ENCODE measurements at places on chromosomes 16 and 17.

DNA sequence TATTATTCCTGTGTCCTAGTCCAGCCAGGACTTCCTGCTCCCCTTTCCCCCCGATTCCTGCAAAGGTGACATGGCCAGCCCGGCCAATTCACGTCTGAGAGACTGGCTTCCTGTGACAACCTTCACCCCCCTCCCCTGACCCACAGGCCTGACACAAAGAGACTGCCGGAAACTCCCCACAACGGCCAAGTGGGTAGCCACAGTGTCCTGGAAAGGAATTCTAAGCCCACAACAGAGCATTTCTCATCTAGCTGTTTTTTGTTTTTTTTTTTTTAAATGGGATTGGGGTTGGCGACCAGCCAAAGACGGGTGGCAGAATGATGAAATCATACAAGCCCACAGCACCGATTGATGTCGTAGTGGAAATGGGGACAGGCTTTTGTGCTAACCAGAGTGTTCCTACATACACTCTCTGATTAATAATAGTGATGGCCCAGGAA, 2.8 kb upstream of the XAF1 start:
- DNase-seq: no peak

- DNase-seq: no peak
Observed at GRCh38 chr17:77196251-77196650, 55.5 kb downstream of the SEC14L1 start.

DNA sequence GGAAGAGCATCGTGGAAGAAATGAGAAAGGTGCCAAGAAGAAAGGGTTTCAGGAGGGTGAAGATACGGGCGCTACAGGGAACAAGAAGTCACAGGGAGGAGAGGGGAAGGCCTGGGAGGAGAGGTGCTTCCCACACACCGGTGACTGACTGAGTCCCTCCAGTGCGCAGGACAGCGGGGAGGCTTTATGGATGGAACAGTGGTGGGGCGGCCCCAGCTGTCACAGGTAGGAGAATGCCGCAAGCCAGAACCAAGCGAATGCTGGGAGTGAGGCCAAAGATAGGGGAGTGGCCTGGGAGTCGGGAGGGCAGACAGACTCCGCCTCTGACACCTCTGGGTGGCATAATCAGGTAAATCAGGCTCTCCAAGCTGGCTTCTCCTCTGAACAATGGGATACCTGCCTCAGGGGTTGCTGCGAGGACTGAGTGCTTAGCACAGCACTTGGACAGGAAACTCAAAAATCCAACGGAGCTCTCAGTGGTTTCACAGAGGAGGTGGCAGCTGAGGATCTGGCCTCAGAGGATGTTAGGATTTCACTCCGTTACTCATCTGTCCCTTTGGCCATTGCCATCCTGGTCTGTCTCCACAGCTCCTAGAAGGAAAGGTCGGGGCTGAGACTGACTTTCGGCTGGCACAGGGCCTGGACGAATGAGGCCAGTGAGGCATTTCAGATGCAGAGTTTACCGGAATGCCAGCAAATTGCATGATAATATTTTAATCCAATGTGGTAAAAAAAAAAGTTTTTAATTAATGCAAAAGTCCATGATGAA, 717 bp upstream of the CNP start:
- DNase-seq: peak; percentile 98

DNA sequence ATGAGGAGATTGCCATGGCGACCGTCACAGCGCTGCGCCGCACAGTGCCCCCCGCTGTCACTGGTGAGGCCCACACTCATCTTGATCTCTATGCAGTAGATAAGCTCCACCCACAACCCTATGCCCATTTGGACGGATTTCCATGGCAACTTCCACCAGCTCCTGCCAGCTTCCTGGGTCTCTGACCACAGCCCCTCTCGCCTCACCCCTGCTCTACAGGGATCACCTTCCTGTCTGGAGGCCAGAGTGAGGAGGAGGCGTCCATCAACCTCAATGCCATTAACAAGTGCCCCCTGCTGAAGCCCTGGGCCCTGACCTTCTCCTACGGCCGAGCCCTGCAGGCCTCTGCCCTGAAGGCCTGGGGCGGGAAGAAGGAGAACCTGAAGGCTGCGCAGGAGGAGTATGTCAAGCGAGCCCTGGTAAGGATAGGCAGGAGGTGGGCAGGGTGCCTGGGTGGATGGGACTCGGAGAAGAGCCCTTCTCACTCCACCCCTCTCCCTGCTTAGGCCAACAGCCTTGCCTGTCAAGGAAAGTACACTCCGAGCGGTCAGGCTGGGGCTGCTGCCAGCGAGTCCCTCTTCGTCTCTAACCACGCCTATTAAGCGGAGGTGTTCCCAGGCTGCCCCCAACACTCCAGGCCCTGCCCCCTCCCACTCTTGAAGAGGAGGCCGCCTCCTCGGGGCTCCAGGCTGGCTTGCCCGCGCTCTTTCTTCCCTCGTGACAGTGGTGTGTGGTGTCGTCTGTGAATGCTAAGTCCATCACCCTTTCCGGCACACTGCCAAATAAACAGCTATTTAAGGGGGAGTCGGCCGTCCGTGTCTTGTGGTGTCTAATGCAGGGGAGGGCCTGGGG, 4.3 kb downstream of the ALDOA start:
- DNase-seq: no peak

DNA sequence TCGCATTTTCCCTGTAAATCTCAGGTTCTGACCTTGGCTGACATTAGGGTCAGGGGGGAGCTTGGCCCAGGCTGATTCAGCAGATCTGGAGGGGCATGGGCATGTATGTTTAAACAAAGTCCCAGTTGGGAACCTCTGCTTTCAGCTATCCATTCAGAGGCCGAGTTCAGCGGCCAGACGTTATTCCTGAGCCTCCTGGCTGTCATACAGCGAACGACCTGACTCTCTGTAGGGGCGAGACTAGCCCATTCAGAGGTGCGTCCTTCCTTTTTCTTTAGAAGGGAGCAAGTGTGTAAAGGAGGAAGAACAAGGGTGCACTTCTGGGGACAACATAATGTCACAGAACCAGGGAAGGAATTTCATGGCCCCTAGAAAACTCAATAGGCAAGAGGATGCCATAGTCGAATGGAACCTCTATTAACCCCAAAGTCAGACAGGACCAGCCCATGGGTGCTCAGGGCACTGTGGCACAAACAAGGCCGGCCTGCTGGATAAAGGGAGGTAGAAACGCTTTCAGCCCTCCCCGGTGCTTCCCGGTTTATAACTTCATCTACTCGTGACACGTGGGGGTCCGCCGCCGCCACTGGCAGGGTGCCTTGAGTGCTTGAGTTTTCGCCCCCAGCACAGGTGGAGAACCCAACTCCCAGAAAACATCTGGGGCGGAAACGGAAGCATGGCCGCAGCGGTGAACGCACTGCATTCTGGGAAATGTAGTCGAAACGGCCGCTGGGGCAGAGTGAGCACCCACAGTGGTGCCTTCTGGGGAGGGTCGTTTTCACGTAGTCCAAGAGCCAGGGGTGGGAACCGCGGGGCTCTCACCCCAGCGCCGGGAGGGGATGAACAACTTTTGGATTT, 33.2 kb upstream of the PLCG2 start:
- peak; percentile 81 for DNase-seq

- DNase-seq: peak; percentile 81
Observed at GRCh38 chr17:72488555-72489271, 367.9 kb downstream of the SOX9 start.

DNA sequence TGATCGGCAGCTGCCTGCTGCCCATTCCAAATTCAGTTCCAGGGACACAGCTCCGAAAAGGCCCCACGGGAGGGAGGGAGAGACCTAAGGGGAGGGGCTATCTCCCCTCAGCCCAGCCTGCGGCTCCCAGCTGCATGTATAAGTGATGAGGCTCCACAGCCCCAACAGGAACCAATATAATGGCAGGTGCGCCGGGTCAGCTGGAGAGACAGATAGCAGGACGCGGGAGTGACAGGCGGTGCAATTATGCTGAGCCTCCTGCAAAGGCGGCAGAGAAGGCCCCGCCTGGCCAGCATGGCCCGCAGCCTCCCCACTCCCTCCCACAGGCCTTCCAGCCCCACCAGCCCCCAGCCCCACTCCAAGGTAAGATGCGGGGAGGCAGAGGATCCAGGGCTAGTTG, 8.1 kb upstream of the C1QL1 start:
- DNase-seq: no peak

Data from T47D (cell line).